ENCODE measurements at places on chromosomes 16 and 17.

DNA sequence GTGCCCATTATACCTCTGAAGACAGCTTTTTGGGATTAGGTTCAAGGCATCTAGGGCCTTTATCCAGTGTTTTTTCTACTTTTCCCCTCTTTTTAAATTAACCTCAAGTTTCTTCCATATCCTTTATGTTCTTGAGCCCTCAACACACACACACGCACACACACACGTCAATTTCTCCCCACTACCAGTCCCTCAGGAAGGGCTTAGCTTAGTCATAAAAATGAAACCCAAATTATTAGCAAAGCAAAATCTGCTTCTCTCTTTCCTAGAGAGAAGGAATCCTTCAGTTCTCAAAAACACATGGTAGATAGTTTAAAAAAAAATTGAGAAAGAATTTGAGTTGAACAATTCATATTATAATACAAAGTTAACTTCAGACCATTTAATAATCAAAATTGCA, 401.1 kb downstream of the XYLT1 start:
- no peak for DNase-seq

DNA sequence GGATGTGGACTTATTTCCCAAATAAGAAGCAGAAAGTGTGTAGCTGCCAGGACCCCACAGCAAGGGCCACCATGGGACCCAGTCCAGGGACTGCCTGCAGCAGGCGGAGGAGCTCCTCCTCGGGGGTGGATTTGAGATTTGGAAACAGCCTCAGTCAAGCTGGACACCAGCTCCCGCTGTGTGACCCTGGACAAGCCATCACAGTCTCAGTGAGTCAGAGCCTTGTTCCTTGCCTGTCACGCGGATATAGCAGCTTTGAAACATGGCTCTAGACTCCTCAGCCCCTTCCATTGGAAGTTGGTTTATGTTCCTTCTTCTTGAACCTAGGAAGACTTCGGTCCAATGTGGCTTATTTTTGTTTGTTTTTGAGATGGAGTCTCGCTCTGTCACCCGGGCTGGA, 12.5 kb upstream of the DPEP1 start:
- DNase-seq = no peak

DNA sequence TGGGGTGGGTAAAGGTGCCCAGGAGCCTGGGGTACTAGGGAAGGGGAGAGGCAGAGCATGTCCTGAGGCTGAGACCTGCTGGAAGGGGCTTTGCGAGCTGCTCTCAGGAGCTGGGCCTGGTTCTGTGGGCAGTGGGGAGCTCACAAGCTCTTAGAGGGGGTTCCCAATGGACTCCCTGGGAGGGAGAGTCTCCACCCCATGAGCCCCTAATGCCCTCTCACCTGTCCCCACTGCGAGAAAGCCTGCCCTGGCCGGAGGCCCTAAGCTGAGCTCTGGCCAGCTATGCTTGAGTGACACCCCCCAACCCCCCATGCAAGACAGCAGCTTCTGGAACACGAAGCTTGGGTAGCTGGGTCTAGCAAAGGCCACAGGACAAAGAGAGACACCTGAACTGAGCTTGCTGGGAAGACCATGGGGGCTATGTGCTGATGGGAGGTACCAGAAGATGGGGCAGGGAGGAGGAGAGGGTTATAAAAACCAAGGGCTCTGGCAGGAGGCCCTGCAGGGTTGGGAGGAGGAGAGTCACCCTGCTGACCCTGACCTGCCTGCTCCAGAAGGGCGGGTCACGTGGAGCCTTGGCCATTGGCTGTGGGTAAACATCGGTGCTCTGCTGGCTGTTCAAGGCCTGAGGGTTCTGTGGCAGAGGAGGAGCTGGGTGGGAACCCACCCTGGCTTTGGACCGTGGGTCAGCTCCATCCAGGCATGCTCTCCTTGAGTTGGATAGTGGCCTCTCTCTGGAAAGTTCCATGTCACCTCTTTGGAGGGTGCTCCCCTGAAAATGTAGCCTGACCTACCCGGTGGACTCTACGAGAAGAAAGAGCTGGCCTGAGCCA, 106.7 kb downstream of the RAB11FIP4 start:
- DNase-seq = no peak

DNA sequence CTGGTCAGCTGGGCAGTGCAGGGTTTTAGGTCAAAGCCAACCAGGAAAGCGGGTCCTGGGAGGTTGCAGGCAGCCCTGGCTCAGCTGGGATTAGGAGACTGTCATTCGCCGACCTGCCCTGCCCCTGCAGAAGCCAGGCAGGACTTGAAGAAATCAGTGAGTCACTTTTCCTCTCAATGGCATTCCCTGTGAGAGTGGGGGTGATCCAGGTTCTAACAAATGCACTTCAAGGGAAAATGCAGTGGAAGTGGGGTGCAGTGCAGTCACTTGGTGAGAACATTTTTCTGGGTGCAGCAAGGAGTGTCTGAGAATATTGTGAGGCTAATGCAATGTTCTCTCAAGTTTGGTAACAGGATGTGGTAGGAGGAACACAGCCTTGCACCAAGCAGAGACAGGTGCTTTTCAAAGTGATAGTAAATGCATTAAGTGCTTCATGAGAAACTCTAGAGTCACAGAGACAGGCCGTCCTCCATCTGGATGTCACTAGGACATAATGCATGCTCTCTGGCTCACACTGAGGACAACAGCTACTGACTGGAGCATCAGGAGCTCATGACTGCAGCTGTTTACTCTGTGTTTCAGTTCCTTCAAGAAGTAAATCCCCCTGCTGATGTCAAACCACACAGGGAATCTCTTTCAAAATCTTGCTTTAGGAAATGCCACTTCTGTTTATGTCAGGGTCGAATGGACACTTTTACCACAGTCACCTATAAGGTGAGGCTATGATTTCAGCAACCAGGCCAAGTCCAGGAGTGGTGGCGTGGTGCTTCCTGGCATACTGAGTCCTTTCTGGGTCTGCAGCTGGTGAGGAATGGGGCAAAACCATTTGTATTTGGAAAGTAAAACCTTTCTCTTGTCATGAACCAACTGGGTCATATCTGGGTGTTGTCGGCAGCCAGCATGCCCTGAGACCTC, 16.7 kb downstream of the CDK5R1 start:
- DNase-seq = no peak

GRCh38 chr16:84581158-84581557, 36.7 kb downstream of the COTL1 start:
- DNase-seq = no peak

DNA sequence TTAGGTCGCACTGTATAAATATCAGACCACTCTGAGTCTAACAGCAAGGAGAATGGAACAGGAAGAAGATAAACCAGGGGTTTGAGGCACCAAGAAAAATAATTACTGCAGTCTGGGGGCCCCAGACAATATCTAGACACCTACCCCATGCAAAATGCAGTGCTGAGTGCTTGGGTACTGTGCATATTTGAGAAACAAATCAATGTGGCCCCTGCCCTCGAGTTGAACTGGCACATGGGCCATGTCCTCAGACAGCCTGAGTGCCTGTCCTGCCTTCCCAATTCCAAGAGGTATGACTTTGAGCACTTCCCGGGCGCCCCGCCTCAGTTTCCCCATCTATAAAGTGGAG, 6.2 kb upstream of the CIITA start:
- DNase-seq = no peak

DNA sequence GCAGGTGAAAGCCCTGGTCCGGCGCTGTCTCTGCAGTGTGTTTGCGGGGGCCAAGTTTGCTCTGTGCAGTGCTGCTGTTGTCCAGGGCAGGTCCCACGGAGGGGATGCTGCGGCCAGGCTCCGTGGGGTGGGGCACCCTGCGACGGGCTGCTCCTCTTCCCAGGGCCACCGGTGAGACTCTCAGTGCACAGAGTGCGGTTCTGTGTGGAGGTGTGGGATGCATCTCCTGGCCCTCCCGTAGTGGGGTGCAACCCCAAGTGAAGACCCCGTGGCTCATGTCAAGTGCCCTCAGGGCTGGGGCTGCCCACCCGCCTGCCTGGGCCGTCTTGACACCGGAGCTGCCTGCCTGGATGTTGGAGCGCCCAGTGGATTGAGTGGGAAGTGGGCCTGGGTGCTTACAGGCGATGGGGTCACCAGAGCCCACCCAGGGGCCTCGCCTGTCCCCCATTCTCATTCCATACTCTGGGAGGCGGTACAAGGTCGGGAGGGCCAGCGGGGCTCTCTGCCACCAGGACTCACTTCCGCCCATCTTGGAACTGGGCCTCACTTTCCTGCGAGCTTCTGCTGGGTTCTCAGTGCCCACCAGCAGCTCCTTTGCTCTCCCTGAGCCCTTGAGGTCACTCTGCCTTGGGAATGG, 119.9 kb downstream of the BANP start:
- no peak for DNase-seq

GRCh38 chr16:85015481-85016187, 4.3 kb upstream of the ZDHHC7 start:
- DNase-seq = no peak

- DNase-seq = no peak
Observed at GRCh38 chr16:84614073-84614459, 3.8 kb downstream of the COTL1 start.

GRCh38 chr17:66437476-66438026, 135.1 kb downstream of the PRKCA start:
- DNase-seq = no peak

- DNase-seq = no peak
Observed at GRCh38 chr16:68296693-68297092, 14.1 kb downstream of the SLC7A6OS start.

DNA sequence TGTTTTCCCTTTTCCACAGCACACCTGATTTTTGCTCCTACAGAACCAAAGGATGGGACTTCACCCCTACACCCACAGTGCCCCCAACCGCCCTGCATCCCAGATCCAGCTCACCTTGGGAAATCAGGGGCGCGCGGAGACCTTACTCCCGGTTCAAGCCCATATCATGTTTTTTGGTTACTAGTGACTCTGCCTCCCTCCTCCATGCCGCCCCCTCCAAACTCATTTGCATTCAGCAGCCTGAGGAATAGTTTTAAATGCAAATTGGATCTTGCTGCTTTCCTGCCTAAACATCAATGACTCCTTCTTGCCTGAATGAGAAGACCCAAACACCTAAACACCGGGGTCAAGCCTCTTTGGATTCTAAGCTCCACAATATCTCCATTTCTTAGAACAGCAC, 331.8 kb downstream of the TMEM114 start:
- no peak for DNase-seq

DNA sequence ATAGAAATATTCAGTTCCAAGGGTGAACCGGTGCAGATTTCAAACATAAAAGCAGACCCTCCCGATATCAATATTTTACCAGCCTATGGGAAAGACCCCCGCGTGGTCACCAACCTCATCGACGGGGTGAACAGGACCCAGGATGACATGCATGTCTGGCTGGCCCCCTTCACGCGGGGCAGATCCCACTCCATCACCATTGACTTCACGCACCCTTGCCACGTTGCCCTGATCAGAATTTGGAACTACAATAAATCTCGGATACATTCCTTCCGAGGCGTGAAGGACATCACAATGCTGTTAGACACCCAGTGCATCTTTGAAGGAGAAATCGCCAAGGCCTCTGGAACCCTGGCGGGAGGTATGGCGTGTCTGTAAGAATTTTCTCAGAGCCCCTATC, 200.0 kb downstream of the KATNIP start:
- no peak for DNase-seq

DNA sequence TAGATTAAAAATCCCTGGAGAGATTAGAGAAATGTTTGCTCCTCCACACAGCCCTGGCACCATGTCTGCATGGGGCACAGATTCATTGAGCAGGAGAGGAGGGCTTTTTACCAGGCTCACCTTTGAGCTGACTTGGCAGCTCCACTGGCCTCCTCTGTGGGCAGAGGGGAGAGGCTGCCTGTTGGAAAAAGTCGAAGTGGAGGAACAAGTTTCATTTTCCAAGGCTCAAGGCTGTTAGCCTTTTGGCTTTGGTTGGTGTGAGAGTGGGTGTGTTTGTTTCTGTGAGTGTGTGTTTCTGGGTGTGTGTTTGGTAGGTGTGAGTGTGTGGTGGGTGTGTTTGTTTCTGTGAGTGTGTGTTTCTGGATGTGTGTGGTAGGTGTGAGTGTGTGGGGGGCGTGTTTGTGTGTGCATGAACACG, 5.6 kb downstream of the TMEM238L start:
- no peak for DNase-seq

DNA sequence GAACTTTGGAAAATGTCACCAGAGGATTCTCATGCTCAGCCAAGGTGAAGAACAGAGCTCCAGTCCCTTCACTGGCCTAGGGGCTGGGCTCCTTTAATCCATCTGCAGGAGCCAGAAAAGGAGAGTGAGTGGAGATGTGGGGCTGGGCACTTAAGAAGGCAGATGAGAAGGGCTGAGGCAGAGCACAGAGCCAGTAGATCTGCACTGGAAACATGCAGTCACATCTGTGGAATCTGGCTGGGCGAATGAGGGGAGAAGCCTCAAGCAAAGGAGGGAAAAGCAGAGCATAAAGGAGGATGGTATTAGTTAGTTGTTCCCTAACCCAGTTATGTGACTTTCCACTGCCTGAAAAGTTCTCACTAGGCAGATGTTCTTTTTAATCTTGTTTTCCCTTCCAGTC, 50.4 kb upstream of the BCAR1 start:
- DNase-seq = no peak

DNA sequence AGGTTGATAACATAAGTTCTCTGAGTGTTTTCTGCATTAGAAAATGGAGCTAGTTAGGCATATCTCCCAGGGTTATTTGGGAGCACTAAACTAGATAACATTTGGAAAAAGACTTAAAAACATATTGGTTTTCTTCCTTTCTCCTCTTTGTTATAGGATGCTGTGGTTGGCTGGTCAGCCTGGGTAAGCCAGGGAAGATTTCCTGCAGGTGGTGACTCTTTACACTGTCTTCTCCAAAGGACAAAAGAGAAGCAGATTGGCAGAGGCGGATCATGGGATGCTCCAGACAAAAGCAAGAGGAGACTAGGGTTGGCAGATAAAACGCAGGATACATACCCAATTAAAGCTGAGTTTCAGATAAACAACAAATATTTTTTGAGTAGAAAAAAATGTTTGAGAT, 6.2 kb upstream of the CRYBA1 start:
- DNase-seq = no peak

- no peak for DNase-seq
Observed at GRCh38 chr17:29924786-29925185, 5.2 kb downstream of the SSH2 start.

DNA sequence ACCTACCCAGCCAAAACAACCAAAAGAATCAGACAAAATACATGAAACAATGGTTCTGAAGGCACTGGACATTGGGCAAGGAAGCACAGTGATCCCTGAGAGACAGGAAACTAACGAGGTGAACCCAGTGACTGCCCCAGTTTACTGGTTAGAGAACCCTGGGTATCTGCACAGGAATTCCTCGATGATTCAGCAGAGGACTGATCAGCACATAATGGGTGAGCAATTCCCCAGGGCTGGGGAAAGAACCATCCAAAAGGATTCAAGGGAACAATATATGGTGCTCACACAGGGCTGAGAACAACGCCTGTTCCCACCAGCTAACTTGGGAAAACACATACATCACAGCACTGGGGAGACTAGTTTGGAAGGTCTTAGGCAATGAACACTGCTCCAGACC, 167.2 kb downstream of the PARN start:
- DNase-seq = no peak

GRCh38 chr16:4056161-4057105, 59.8 kb downstream of the ADCY9 start:
- DNase-seq = no peak

DNA sequence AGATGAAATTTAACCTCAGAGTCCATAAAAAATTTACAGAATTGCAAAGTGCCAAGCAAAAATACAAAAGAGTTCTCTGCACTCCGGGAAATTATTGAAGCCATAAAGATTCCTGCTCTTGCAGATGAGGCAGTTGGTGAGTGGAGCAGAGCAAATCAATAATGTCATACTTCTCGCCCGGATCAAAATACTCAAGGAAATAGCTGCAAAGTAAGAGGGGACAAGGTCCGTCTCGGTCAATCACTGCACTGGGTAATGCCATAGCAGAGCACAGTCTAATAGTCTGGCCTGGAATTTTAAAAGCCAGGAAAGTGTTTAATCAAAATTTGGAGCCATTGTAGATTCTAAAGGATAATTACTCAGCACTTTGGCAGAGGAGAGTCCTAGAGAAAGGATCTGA, 58.9 kb downstream of the GP2 start:
- no peak for DNase-seq
